ENCODE measurements at places on chromosomes 3 and 15.

DNA sequence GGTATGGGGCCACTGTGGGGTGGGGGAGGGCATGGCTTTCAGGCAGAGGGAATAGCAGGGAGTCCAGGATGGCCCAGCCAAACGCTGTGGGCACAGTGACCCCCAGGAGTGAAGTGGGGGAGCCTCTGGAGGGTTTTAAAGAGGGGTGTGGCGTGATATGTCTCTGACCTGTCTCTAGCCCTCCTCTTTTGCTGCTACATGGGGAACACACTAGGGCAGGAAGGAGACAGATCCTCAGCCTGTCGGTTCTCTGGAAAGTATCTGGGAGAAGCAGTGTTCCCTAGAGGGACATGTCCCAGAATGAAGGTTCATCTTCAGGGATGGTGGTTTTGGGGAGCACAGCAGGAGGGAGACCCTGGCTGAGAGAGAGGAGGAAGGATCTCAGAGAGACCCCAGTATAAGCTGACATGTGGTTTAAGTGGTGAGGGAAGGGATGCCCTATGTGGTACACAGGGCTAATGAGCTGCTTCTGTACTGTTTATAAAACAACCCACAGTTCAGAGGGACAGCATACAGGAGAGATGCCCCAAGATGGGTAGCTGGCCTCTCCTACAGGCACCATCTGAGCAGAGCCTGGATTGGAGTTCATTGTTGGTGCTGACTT is 37.7 kb downstream of the TRIM71 start:
- DNase-seq: no peak

GRCh38 chr3:120114981-120115380 is 20.7 kb upstream of the GSK3B start:
- DNase-seq: no peak

GRCh38 chr15:73782344-73782959 is 29.3 kb upstream of the INSYN1 start:
- DNase-seq: no peak

DNA sequence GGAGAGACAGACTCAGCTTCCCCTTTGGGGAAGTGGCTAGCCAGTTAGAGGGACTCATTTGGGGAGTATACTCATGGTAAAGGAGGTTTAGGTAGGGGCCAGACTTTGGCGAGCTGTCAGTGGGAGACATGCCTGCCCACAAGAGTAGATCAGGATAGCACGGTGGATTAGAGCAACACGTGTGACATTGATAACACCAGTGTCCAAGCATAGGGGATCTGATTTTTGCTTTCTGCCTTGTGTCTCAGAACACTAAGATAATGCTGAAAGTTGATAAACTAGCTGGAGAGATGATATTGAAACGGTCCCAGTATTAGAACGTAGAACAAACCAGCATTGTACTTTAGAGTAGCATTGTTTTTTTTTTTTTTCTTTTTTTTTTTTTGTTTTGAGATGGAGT is 25.9 kb downstream of the MAP6D1 start:
- no peak for DNase-seq

GRCh38 chr3:64680334-64680733 is 7.5 kb downstream of the ADAMTS9 start:
- no peak for DNase-seq

DNA sequence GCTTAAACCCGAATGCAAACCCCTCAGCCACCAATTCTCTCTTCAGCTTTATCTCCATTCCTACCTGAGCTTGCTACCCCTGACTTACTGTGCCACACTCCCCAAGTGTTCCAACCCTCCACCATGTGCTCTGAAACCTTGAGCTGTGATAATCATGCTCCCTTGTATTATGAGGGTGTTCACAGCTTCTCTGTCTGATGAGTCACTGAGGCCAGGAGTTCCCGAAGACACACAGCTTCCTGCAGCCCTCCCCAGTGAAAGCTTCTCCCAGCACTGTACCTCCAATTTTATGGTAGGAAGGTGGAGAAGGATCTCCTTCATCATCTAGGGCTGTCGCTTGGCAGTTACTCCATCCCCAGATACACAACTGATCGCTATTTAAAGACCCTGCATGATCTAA is 24.9 kb downstream of the STAC start:
- no peak for DNase-seq

DNA sequence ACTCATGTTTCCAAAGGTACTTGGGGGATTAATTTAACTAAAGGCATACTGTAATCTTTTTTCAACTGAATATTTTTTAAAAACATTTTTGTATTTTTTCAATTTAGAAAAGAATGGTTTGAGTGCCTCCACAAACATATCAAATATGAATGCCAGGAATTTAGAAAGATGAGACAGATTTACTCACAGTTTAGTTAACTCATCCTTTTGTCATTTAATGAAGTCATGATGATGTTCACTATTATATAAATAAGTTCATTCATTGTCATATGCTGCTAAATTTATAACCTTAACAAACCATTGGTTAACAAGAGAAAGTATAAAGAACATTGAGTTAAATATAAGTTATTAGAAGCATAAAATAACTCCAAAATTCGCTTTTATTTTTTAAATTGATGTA is 50.0 kb downstream of the FGF7 start:
- DNase-seq: no peak

- DNase-seq: no peak
Measured at GRCh38 chr15:70826634-70827033, 27.3 kb downstream of the LARP6 start.

DNA sequence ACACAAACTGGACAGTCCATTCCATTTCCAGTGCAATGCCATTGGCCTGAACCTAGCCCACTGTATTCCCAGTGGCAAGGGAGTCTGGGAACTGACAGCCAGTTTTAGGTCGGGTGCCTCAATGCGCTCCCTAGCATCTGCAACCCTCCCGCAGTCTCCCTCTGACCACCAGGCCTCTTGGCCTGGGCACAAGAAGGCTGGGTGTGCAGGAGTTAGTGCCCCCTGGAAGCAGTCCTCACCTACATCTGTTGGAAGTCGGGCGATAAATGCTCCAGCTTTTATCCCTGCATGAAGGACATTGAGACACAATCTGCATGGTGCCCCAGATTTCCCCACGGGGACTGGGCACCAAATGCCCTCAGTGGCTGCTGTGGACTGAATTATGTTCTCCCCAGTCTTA is 12.7 kb downstream of the C3orf22 start:
- DNase-seq: no peak

DNA sequence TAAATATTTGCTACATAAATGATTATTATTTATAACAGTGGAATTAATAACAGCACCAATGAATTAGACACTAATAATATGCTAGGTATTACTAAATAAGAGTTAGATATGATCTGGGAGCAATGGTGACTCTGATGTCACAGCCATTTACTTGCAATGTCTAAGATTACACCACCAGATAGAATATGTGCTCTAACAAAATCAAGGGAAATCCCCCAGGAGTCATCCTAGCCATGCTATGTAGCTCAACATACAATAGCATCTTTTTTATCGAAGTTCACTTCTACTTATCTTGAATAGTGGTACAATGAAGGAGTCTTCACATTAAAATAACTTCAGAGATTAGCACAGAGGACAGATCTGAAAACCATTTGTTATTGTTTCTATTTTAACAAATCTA is 154.0 kb downstream of the FMN1 start:
- no peak for DNase-seq

DNA sequence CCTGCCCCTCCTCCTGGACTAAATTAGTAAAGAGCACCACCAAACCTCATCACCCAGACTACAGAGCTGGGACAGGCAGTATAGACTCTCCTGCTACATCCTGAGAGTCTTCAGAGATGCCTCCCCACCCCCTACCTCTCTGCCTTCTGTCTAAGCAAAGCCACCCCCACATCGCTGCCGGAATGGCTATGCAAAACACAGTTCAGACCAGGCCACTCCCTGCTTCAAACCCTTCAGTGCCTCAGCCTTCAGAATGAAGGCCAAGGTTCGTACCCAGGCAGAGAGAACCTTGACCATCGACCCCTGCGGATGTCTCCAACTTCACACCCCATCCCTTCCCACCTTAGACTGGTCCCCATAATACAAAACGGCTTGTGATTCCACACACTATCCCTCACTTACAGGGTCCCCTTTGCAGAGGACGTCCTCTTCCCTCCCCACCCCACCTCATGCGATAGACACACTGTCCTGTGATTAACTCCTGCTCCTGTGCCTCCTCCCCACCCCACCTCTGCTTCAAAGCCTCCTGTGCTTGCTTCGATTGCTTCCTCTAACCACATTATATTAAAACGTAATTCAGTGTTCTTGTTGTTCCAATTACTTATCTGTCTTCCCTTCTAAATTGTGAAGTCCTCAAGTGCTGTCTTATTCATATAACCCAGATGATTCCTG is 175.3 kb downstream of the UACA start:
- no peak for DNase-seq

DNA sequence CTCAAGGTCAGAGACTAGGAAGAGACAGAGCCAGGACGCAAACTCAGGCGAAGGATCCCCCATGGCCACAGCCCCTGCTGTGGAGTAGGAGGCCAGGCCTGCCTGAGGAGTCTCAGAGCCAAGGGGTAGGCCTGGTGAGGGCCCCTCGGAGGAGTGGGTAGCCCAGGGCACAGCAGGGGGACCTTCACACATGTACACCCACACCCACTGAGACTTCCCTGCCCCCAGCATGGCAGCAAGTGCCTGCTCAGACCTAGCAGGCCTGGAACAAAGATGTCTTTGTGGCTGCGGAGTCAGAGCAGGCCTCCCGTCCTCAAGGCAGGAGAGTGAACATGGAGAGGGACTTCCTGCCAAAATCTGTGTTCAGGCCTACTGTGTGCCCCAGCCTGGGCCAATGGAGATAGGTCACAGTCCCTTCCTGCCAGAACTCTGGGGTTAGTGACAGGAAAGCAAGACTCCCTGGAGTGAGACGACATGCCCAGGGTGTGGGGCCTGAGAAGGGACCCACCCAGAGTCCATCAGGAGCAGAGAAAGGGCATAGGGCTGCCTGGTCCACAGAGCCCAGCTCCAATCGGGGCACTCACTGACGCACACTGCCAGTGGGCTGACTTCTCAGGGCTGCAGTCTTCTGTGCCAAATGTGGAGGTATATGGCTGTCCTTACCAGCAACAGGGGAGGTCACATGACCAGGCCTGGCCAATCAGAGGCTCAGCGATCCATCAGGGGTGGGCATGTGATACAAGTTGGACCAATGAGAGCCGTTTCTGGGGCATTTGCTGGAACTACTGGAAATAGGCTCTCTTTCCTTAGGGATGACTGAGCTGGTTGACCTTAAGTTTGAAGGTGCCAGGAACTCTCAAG is 2.3 kb downstream of the GRIP2 start:
- no peak for DNase-seq

- DNase-seq: no peak
Measured at GRCh38 chr3:183244981-183245476, 8.0 kb upstream of the B3GNT5 start.

DNA sequence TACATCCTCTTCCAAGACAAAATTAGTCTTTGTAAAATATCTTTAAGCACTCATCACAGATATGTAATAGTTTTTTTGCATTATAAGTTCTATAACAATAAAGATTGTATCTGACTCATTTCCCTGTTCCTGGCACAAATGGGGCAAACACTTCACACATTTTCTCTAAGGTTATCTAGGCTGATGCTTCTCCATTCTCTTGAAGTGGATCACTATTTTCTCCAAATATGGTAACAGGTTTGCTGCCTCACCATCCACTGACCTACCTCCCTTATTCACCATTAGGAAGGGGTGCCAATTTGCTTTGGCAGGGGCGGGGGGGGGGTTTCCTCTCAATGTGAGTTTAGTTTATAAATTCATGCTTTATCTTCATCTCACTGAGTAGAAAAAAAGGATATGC is 767.7 kb upstream of the LMCD1 start:
- DNase-seq: no peak

- no peak for DNase-seq
Measured at GRCh38 chr3:148582126-148582525, 115.6 kb upstream of the AGTR1 start.

GRCh38 chr3:71582612-71583565 is 639 bp downstream of the FOXP1 start:
- no peak for DNase-seq

GRCh38 chr15:40282147-40282868 is 556 bp downstream of the ANKRD63 start:
- DNase-seq: no peak

GRCh38 chr3:33111581-33111980 is 2.2 kb upstream of the CRTAP start:
- DNase-seq: no peak

- no peak for DNase-seq
Measured at GRCh38 chr3:48945432-48945831, 26.8 kb downstream of the ARIH2 start.

GRCh38 chr3:142568393-142569017 is 10.0 kb downstream of the ATR start:
- DNase-seq: no peak

- DNase-seq: no peak
Measured at GRCh38 chr3:140956058-140956835, 14.6 kb downstream of the SLC25A36 start.

GRCh38 chr3:184314363-184314699 is at the start of gene EIF4G1:
Gene EIF4G1 (plus strand): TSS chr3:184314606. CDS start chr3:184315797, 1,191 bp downstream.
- peak; percentile 55 for DNase-seq
